AG09319 (cell line): ENCODE measurements at places on chromosomes 2 and 18.

DNA sequence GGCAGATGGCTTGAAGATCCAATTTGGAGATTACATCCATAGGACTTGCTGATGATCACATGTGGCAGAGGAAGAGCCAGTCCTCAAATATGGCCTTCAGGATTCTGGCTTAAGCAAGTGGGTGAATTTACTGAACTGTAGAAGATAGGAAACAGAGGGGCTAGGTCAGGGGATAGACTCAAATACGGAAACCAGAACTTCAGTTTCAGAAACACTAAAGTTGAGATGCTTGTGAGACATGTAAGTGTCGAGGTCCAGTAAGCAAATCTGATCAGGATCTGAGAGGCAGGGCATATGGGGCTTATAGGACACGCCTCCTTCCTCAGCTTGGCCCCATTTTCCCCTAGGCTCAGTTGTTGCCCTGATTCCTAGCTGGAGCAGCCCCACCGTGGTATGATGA lies 107.7 kb downstream of the LBH start:
- no peak for DNase-seq

DNA sequence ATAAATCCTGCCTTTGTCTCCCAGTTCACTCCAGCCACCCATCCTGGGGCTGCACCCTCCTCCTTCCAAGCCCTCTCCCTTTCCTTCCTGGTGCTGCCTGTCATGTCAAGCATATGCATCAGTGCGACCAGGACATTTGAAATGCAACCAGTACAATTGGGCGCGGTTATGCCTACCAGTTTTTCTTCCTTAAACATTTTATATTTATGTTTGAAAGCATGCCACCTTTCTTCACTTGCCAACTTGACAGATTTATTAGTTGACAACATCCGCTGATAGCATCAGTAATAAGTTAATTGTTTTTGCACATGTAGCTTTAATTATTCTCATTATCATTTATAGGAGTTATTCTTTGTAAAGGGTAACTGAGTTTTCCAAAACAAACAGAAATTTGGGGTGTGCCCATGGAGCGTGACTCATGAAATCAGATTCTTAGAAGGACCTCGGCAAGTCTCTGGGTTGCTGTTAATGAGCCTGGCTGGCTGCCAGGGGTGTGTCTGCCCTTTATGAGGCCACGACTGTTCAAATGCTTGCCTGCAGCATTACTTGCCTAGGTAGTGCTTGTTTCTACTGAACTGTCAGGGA lies 32.8 kb upstream of the IL1B start:
- peak; percentile 60 for DNase-seq

DNA sequence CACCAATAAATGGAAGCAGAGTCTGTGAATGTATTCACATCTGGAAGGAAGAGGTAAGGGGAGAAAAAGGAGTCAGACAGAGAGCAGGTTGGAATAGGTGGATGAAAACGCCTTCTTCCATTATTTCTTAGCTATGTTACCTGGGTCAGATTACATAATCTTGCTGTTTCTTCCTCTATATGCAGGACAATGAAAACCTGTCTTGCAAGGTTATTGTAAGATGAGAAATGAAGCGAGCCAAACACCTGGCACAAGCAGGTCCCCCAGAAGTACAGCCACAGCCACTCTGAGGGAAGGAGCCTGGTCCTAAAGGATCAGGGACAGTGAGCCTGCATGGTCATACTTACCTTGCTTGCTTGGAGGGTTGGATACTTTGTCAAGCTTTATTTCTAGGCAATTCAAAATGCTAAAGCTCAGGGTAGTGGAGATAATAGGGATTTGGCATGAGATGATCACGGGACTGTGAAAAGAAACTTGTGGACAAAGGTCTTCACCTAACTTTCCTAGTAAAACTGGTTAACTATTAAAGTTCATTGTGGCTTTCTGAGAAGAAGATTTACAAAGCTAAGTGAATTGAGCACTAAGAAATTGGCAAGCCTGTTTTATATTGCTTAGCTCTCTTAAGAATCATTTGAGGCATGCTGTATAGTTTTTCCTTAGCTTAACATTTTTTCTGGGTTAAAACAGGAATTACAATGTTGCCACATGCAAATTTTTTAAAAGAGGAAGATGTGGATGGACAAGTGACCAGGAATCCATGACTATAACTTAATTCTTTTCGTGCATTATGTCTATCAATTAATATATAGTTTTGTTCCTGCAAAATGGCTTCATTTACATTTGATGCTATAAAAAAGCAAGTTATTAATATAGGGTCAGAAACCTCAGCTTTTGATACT lies 15.7 kb upstream of the PLA2R1 start:
- no peak for DNase-seq

- DNase-seq: no peak
These were observed 94.5 kb upstream of the FN1 start for GRCh38 chr2:215530191-215530968.

DNA sequence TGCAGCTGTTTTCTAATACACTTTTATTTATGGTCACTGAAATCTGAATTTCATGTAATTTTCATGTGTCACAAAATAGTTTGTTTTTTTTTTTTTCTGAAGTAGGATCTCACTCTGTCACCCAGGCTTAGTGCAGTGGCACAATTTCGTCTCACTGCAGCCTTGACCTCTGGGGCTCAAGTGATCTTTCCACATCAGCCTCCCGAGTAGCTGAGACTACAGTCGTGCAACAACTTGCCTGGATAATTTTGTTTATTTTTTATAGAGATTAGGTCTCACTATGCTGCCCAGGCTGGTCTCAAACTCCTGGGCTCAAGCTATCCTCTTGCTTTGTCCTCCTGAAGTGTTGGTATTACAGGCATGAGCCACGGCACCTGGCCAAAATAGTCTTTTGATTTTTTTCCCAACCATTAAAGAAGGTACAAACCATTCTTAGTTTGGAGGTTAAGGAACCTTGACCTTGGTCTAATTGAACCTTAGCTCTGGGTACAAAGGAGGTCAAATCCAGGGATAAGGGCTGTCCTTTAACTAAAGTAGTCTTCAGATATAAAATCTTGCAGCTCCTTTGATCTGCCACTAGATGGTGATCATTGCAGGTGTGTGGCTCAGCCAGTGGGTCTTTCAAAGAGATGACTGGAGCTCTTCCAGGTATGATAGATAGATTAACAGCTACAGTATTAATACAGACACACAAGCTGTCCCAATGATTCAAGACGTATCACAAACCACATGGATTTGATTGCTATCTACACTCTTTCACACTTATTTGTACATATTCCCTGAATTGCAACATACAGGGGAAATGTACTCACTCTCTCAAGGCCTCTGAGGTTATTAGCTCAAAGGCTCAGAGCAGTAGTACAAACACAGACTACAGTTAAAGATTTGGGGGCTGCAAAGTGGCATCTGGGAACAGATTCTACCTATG lies 4.7 kb upstream of the KRCC1 start:
- no peak for DNase-seq

GRCh38 chr2:175241691-175242090 lies 60.2 kb upstream of the ATP5MC3 start:
- DNase-seq: no peak

DNA sequence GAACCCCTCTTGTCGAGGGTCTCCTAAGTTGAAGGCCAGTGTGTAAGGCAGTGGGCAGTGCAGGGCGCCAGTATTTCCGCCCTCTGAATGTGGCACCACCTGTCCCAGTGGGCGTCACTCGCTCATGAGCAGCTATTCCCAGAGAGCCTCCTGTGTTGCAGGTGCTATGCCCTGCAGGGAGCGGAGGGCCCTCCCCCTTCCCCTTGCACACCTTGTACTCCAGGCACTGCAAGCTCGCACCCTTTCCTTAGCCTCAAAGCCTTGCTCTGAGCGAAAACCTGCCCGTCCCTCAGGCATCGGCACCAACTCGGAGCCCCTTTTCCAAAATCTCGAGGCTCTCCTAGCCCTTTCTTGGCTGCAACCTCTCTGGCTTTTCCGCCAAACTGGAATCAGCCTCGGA lies 282.7 kb downstream of the AGAP1 start:
- DNase-seq: no peak

DNA sequence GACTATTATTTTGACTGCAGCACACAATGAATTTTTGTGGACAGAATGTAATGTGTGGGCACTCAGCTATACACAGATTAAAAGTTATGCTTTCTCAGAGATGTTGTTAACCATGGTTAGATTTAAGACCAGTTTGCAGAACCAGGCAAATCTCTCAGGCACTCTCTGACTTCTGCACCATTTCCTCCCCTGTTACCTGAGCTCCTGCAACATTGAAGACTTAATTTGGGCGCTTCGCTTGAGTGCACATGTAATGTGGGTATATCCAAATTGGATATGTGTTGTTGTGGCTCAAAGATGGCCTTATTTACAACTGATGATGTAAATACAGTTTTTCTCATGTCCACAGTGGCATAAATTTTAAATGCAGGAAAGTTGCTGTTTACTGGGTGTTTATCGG lies 469.4 kb downstream of the PTPRM start:
- no peak for DNase-seq

DNA sequence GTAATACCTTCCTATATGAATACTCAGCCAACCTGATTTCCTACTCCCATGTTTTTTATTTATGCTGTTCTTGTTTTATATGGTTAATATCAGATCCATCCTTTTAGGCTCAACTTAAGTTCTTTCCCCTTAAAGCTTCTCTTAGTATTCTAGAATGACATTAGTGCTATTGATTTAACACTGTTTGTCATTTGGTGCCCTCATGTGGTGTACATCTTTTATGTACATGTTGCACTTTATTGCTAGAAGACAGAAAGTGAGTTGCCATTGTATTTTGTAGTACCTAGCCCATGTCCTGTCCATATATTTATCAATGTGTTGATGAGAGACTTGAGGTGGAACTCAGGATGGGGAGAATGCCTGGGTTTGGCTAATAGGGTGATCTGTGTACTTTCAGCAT lies 2.5 kb downstream of the HTRA2 start:
- no peak for DNase-seq

DNA sequence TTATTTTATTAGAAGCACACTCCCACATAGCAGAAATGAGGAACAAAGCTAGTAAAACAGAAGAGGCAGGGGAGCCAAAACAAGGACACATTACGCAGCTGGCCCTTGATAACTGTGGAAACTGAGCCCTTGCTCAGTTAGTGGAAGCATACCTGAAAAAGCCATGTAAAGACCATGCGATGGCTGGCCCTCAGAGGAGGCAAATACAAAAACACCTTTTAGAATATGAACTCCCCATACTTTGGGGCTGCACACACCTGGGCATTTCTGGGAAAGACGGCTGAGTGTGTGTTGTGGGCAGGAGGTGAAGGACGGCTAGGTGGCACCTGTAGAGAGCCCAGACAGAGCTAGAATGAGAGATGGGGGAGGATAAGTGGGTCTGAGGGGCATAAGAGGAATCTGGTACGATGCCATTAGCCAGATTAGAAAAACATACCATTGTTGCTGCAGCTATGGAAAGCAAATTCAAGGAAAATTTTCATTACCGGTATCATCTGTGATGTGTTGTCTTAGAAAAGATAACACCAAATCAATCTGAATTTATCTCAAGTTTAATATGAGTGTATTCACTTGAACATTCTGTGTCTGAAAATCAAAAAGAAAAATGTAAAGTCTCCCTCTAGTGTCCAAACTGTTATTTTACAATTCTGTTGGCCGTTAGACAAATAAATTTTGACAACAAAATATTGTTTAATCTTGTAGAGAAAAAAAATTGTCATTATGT lies 45.2 kb upstream of the SULT1C3 start:
- no peak for DNase-seq

GRCh38 chr2:68768461-68768860 lies 33.9 kb downstream of the ARHGAP25 start:
- DNase-seq: no peak

- DNase-seq: no peak
These were observed 181.2 kb upstream of the LRATD1 start for GRCh38 chr2:14451312-14451711.

DNA sequence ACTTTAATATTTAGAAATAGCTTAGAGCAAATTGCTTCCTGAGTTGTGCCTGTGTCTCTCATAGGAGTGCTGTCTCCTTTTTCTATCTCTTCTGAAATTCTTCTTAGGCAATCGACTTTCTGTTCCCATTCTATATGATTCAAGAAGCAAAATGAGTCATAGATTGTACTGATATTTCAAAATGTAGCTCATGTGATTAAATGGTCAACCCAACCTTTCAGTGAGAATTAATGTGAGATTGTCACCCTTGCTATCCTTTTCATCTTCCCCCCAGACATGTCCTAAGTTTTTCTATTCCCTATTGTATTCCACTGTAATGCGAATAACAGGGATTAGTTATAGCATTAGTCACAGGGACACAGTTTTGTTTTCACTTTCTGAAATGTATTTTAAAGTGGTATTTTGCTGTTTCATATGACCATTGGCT lies 413.6 kb downstream of the THSD7B start:
- DNase-seq: no peak

GRCh38 chr2:20350041-20350712 lies 467 bp downstream of the PUM2 start:
- DNase-seq: no peak

- DNase-seq: no peak
These were observed 7.9 kb downstream of the CTLA4 start for GRCh38 chr2:203875471-203875870.

DNA sequence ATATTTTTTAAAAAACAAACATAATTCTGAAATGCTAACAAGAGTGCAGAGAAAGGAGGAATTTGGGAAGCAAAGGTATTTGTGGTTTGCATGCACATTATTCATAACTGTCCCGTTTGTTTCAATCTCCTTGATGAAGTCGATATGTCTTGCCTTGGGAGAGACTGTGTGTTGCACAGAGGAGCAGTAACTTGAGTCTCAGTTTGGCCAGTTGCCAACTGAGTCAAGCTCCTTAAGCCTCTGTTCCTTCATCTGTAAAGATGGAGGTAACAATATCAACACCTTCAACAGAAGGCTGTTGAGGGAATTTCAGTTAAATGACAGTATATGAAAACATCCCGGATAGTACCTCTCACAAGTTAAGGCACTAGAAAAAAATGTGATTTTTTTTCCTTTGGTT lies 226.2 kb downstream of the ASXL3 start:
- no peak for DNase-seq

DNA sequence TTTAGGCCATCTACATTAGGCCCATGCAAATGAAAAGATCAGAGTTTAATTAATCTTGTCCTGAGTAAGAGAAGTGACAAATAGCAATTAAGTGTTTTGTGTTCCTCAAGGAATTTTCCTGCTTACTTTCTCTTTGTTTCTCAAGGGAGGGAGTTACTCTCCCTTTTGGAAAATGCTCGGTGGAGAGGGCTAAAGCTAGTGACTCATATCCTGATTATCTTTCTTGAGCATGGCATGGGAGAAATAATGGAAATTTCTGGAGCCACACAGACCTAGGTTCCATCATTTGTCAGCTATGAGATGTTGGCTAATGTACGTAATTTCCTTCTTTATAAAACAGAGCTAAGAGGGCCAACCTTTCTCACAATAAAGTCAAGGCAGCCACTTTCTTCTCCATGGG lies 177.1 kb downstream of the ETAA1 start:
- DNase-seq: no peak
